ENCODE measurements at places on chromosomes 12 and 14.

- DNase-seq, result no peak
Measured at GRCh38 chr14:64040044-64040443, 187.2 kb downstream of the SYNE2 start.

- no peak for DNase-seq
Measured at GRCh38 chr14:104082807-104083206, 2.7 kb upstream of the ASPG start.

- DNase-seq, result no peak
Measured at GRCh38 chr12:30932881-30933280, 6.3 kb downstream of the TSPAN11 start.

- DNase-seq, result peak; percentile 75
Measured at GRCh38 chr12:116525418-116526001, 33.7 kb upstream of the MAP1LC3B2 start.

- no peak for DNase-seq
Measured at GRCh38 chr14:104282332-104283196, 144.2 kb downstream of the KIF26A start.

- no peak for DNase-seq
Measured at GRCh38 chr12:7259060-7259459, 44.8 kb upstream of the ACSM4 start.

- DNase-seq, result no peak
Measured at GRCh38 chr12:12415886-12416285, 59.0 kb downstream of the BORCS5 start.

- DNase-seq, result no peak
Measured at GRCh38 chr12:113372371-113372770, 14.0 kb downstream of the PLBD2 start.

DNA sequence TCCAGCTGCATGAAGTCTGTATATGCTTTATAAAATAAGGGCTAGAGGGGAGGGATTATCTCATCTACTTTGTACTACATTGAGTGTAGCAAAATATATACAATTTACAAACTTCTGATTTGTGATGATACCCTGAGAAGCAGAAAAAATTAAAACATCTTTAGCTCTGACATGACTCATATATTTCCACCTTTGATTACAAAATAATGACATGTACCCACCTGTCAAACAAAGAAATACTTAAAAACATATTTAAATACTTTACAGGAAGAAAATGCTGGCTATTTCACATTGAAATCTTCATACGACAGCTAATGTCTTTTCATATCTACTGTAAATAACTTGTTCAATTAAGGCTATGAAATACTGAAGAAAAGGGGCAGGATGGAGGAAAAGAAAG is 3.3 kb downstream of the GPR135 start:
- no peak for DNase-seq

- DNase-seq, result no peak
Measured at GRCh38 chr14:43019826-43020225, 1413.2 kb downstream of the LRFN5 start.

- no peak for DNase-seq
Measured at GRCh38 chr12:120799243-120800045, 73.8 kb downstream of the ACADS start.

- DNase-seq, result no peak
Measured at GRCh38 chr12:10211101-10211939, 1.4 kb upstream of the GABARAPL1 start.

DNA sequence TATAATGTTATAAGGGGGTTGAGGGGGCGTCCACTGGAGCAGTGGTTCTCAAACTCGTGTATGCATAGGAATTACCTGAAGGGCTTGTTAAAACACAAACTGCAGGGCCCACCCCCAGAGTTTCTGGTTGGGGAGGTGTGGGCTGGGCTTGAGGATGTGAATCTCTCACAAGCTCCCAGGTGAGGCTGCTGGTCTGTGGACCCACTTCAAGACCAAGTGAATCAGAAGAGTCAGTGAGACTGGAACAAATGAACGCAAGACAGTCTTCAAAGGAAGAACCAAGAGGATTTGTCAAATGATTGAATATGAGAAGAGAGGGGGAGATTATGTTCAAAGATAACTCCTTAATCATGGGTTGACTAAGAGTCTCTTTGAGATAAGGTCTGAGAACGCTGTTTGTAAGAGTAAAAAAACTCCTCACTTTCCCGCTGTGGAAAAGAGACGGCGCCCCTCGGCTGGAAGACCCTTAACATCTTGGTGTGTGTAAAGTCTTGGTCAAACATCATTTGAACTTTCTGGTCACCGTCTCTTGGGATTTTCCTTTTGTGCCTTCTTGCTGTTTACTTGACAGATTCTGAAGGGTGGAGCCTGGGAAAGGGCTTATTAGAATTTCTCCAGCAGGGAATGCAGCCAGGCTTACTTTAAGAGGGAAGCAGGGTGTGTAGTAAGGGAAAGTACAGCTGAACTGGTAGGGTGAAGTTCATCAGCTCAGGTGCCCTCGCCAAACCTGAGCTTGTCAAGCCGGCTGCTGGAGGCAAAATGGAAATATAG is 5.3 kb upstream of the FOXN3 start:
- DNase-seq, result no peak

DNA sequence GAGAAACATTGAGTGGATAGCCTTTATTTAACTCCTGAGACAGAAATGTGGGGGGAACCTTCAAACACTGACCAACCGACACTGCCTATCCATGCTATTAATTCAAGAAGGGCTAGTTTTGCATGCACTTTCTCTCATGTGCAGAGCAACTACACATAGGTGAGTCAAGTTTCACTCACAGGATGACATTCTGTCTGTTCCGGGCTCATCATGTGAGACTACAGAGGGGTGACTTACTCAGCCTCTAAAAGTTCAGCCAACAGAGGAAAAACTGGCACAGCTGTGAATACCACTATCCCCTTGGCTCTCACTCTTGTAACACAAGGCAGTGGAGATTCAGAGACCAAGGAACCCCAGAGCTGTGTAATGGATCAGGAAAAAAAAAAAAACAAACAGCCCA is 13.3 kb downstream of the BEST3 start:
- peak; percentile 74 for DNase-seq

DNA sequence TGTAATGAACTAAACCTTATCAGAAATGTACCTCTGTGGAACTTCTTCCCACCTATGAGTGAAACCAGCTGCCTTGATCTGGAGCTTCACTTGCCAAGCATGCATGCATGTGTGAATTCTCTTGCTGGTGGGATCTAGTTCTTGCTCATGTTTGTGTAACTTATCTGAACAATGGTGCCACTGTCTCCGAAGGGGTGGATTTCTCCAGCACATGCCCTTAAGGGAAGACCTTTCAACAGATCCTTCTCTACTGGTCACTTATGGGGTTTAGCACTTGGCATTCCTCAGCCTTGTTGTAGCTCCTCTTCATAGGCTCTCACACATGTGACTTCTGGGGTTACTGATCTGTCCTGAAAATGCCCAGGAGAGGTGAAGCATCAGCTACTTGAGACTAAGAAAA is 25.0 kb downstream of the SMOC1 start:
- no peak for DNase-seq

DNA sequence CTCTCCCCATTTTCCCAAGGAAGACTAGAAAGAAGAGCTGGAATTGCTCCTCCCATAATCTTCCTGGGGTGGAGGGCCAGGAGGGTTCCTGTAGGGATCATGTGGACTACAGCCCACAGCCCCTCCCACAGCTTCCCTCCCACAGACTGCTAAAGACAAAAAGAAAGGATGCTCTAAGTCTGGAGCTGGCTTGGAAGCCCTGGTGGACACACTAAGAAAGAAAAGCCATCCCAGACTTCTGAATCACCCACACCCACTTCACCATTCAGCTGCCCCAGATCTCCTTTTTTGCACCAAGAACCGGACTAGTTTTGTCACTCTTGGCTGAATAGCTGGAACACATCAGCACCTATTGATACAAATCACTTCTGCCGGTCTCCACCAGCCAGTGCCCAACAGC is 56.8 kb upstream of the PLXNC1 start:
- DNase-seq, result no peak

DNA sequence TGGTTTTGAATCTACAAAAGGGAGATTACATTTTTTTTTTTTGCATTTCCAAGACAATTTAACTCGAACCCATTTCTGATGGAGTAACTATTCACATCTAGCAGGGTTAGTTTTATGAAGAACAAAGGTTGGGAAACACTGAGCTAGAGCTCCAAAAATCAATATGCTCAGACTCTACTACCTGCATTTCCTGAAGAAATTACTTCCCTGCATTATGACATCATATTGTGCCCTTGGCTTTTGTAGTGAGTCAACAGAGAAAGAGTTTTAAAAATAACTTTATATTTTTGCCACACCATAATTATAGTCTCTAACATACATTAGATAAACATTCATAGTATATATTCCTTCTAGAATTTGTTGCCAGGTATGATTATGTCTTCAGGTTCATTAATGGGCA is 14.8 kb downstream of the GRIP1 start:
- DNase-seq, result no peak

DNA sequence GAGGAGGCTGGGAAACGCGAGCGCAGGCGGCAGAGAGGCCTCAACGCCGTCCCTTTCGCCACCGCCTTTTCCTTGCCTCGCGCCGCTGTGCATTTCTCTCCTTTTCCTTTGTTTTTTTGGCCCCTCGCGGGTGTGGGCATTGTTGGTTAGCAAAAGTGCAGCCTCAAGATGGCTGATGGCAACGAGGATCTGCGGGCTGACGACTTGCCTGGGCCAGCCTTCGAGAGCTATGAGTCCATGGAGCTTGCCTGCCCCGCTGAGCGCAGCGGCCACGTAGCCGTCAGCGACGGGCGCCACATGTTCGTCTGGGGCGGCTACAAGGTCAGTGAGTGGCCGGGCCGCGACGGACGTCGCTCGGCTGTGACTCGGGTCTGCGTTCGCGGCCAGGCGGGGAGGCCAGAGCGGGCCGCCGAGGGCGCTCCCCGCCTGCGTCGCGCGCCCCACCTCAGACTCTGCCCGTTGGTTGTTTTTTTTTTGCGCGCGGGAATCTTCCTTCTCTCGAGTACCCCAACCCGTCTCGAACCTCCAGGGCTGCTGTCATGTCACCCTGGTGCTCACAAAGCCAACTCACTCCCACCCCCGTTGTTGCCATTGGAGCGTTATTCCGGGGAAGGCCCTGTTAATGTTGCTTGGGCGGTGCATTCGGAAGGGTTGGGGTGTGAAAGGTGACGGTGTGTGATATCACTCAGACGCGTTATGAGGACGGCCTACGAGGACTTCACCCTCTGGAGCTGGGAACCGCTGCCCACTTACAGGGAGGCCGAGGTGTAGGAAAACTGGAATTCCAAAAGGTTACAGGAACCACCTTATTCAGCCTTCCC is 558 bp downstream of the KLHDC2 start:
- peak; percentile 44 for DNase-seq

- no peak for DNase-seq
Measured at GRCh38 chr12:30913323-30913722, 13.2 kb upstream of the TSPAN11 start.

- DNase-seq, result no peak
Measured at GRCh38 chr14:50978888-50979287, 34.6 kb upstream of the PYGL start.

DNA sequence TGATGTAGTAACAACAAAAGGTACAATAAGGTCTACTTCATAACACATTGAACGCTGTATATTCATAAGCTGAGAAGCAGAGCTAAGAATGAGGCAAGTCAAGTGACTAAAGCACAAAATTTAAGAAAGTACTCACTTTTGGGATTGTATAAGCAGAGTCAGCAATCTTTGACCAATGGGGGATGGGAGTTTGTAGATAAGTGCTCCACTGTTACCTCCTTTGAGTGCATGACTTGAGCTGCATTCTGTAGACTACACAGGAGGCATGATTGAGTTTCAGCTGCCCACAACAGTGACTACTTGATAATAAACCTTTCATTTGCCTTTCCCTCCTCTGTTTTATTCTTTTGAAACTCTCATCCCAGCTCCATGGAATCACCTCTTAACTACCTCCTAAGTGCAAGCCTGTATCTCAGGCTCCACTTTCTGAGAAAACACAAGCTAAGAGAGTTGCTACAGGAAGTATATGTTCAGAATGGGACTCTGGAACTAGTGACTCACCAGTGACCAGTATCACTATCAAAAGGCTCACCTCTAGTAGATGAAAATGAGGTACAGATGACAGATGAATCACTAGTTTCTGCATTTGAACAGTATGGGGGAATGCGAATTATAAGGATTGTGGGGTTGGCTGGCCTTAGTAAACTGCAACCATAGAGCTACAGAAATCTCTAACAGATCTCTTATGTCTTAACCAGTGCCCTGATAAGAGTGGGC is 49.2 kb downstream of the SLC35F4 start:
- no peak for DNase-seq

DNA sequence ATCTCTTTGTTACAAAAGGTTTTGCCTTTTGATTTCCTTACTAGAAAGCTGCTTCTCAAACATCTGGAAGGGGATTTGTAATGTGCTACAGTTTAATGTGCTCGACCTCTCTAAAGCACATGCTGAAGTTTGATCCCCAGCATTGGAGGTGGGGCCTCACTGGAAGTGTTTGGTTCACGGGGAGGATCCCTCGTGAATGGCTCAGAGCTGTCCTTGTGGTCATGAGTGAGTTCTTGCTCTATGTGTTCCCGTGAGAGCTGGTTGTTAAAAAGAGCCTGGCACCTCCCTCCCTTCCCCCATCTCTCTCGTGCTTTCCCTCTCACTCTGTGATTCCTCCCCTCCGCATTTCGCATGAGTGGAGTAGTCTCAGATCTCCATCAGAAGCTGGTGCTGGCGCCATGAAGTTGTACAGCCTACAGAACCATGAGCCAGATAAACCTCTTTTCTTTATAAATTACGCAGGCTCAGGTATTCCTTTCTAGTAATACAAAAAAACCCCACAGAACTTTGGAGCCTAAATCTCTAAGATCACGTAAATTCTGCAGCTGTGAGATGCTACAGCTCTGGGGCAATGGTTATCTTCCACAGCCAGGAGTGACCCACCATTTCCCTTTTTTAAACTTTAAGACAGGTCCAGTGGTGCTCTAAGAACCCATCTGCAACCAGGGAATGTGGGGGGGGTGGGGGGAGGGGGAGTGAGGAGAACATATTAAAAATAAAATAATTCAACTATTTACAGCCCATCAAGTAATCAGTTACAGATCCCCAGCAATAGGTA is 214.4 kb downstream of the FOXN3 start:
- no peak for DNase-seq

- no peak for DNase-seq
Measured at GRCh38 chr14:20679907-20680306, 4.5 kb upstream of the RNASE4 start.
